ENCODE measurements at places on chromosomes 7 and 10.

DNA sequence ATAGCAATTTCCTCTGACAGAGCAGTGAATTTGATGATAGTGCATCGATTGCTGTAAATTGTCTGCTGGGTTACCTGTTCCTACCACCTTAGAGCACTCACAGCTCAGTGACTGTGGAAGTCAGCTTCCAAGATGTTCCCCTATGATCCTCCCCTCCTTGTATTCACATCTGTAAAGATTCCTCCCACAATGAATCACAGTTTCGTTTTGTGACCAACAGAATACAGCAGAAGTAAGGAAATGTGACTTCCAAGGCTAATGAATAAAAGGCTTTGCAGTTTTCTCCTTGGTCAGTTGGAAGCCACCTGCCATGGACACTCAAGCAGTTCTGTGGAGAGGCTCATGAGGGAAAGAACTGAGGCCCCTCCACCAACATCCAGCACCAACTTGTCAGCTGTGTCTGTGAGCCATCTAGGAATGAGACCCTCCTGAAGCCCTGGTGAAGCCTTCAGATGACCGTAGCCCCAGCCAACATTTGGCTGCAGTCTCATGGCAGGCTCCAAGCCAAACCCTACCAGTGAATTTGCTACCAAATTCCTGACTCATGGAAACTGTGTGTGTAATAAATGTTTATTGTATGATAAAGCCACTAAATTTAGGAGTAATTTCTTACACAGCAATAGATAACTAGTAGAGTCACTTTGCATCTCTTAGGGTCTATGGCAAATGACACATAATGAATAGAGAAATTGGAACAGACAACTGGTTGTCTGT is 309.5 kb upstream of the NPVF start:
- DNase-seq: no peak

DNA sequence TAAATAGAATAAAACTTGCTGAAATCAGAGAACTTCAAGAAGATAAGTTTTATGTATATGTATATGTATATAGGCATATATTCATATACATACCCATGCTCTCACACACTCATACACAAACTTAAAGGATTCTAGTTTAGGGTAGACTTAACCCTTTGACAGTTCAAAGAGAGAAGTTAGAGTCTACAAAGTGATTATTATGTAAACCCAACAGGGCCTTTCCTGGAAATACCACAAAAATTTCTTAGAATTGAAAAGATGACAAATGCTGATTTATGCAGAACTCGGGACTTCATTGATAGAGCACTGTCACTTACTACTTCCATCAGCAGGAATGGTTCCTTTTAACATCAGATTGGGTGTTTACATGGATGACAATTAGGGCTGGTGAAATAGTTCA is 763.5 kb downstream of the AUTS2 start:
- no peak for DNase-seq

DNA sequence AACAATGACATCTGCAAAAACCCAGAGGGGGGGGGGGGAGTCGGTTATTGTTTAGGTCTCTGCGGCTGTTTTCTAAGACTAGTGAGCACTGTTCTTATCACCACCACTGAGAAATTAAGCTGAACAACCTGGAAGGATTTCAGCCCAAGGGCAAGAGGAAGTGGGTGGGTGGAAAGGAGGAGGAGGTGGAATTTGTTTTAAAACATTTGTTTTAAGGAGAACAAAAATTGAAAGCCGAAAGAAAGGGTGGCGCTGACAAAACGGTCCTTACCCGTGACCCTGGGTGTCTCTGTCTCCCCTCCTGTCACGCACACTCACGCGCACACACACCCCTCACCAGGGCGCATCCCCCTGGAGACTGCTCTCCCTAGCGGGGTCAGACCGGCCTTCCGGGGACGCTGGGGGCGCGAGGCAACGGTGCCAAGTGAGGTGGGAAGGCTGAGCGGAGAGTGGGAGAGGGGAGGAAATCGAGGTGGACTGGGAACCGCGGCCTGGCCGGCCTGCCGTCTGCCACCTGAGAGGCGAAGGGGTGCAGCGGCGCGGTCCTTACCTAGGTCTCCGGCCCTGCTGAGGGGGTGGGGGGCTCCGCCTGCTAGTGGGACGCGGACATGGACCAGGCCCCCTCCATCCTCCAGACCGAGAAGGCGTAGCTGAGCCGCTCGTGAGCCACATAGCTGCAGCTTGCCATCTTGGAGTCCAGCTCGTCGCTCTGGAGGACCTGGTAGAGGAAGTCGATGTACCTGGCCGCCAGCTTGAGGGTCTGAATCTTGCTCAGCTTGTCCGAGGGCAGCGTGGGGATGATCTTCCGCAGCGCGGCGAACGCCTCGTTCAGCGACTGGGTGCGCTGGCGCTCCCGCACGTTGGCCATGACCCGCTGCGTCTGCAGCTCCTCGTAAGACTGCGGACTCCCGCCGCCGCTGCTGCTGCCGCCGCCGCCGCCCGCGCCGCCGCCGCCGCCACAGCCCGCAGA is 1.0 kb downstream of the TWIST1 start:
- no peak for DNase-seq

DNA sequence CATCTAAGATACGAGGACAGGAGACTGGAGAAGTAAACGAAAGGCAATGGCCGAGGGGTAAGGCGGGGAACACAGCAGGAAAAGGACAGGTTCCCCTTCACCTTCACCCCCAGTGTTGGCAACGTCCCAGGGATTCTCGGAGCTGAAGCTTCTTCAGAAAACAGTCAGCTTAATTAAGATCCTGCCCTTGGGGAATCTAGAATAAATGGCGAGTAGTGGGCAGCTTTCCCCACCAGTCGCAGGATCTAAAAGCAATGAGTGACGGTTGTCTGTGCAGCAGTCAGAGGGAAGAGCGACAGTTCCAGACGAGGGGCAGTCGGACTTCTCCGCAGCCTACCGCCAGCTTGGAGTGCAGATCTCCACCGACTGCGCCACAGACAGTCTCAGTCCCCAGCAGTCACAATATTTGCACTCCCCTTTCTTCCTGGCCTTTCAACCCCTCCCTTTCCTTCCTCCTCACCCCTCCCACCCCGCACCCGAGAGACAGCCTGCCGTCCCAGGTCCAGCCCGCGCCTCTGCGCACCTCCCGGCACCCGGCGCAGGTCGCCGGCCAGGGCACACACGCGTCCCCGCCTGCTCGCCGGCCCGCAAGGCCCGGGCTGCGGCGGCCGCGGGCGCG is 10.9 kb upstream of the SP8 start:
- DNase-seq: no peak

DNA sequence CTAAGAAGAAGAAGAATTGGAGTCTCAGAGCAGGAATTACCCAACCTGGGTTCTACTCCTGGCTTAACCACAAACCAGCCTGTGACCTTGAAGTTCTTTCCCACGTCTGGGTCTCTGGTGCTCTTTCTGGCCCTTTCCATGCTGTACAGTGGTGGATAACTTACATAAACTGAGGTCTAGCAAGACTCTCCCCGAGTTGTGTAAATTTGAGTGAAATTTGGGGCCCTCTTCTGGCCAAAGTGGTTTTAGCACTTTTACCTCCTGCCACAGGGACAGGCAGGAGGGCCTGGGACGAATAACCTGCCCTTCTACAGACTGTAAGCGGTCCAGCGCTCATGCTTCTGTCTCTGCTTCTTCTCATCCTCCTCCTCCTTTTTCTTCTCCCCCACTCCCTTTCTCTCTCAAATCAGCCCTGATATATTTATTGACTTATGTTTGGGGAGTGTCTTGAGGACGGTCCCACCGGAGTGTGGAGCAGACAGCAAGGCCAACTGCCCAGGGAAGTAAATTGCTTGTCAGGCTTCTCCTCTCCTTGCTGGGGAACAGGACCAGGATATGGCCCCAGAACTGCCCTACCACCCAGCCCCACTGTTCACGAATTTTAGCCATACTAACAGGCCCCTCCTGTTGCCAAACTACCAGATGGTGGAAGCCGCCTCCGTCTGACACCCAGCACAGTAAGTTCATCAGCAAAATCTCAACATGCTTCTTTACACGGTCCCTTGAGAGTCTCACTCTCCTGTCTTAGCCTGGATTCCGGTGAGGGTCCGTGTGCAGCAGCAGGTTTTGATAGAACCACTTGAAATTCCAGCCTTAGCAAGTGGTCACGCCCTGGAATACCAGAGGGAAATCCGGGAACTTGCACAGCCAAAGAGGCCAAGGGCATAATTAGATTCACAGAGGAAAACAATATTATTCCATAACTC is 4.0 kb upstream of the SH3PXD2A start:
- DNase-seq: peak; percentile 60

GRCh38 chr7:6395898-6396595 is 51.7 kb downstream of the DAGLB start:
- no peak for DNase-seq

DNA sequence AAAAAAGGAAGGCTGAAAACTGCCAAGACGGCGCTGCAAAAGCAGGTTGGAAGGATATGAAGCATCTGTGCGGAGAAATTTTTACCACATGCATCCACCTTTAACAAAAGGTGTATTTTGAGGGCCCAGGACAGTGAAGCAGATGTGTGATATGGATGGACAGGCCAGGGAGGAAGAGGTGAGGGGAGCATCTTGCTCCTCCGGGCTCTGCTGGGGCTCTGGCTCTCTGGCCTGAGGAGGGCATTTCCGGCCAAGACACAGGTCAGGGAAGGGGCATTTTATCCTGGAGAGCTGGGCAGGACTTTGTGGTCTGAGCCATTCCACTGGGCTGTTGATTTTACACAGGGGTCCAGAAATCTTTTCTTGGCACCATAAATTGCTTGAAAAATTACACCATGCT is 175.1 kb downstream of the ZMYND11 start:
- DNase-seq: no peak

- no peak for DNase-seq
Measured at GRCh38 chr7:103784646-103785286, 204.7 kb downstream of the RELN start.

- no peak for DNase-seq
Measured at GRCh38 chr7:30788640-30789333, 17.6 kb downstream of the MINDY4 start.

DNA sequence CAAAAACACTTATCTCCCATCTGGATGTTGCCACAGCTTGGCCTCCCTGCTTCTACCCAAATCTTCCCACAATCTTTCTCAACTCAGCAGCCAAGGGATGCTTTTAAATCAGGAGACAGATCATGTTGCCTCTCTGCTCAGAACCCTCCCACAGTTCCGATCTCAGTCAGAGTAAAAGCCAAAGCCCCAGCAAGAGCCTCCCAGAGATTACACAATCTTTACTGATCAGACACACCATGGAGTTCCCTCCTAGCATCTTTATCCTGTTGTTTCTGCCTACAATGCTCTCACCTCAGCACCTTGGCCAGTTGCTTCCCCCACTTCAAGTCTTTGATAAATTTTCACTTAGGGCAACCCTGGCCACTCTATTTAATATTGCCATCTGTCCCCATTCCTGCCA is 41.9 kb upstream of the ZNF33B start:
- no peak for DNase-seq

- DNase-seq: no peak
Measured at GRCh38 chr10:113680190-113681111, 739 bp downstream of the CASP7 start.

DNA sequence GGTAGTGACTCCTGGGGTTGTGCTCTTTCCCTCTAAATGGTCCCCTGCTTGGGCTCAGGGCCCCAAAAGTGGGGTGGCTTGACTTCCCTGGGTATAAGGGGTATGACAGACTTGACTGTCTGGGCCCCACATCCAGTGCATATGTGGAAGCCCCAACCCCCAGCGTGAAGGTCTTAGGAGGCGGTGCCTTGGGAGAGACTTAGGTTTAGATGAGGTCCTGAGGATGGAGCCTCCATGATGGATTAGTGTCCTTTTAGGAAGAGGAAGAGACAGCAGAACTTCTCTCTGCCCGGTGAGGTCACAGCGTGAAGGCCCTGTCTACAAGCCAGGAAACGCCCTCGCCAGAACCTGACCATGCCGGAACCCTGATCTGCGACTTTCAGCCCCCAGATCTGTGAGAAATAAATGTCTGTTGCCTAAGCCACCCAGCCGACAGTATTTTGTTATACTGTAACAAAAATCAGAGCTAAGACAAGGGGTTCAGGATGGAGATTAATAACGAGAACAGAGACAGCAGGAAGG is 23.8 kb downstream of the PODXL start:
- DNase-seq: no peak

DNA sequence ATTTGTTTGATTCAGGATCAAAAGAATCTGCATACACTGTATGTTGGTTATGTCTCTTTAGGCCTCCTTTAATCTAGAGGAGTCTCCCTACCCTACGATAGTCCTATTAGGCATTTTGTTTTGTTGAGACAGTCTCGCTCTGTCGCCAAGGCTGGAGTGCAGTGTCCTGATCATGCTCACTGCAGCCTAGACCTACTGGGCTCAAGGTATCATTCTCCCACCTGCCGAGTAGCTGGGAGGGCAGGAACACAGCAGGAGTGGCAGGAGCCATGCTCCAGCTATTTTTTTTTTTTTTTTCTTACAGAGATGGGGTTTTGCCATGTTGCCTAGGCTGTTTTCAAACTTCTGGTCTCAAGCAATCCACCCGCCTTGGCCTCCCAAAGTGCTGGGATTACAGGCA is 123.0 kb upstream of the DKK1 start:
- no peak for DNase-seq

GRCh38 chr10:21238044-21238443 is 287.4 kb downstream of the SKIDA1 start:
- DNase-seq: no peak

DNA sequence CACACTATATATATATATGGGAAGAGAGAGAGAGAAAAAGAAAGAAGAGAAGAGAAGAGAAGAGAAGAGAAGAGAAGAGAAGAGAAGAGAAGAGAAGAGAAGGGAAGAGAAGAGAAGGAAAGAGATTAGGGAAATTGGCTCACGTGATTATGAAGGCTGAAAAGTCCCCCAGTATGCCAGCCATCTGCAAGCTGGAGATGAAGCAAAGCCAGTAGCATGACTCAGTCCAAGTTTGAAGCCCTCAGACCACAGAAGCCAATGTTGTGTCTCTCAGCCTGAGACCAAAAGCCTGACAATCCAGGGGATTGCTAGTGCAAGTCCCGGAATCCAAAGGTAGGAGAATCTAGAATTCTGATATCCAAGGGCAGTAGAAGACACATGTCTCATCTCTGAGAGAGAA is 206.3 kb upstream of the PRSS1 start:
- DNase-seq: no peak

GRCh38 chr10:110212119-110213006 is 5.0 kb downstream of the MXI1 start:
- peak; percentile 43 for DNase-seq

GRCh38 chr7:158975526-158976467 is 119.4 kb downstream of the DYNC2I1 start:
- peak; percentile 21 for DNase-seq

GRCh38 chr7:121938429-121938996 is 65.6 kb downstream of the PTPRZ1 start:
- no peak for DNase-seq

GRCh38 chr7:36638586-36639263 is 85.6 kb downstream of the AOAH start:
- no peak for DNase-seq

- DNase-seq: no peak
Measured at GRCh38 chr7:124718032-124718766, 47.4 kb downstream of the GPR37 start.

- peak; percentile 62 for DNase-seq
Measured at GRCh38 chr7:28179120-28180030, 1.2 kb downstream of the JAZF1 start.
